DMS153 (cell line): ENCODE measurements at places on chromosomes 1 and 21.

DNA sequence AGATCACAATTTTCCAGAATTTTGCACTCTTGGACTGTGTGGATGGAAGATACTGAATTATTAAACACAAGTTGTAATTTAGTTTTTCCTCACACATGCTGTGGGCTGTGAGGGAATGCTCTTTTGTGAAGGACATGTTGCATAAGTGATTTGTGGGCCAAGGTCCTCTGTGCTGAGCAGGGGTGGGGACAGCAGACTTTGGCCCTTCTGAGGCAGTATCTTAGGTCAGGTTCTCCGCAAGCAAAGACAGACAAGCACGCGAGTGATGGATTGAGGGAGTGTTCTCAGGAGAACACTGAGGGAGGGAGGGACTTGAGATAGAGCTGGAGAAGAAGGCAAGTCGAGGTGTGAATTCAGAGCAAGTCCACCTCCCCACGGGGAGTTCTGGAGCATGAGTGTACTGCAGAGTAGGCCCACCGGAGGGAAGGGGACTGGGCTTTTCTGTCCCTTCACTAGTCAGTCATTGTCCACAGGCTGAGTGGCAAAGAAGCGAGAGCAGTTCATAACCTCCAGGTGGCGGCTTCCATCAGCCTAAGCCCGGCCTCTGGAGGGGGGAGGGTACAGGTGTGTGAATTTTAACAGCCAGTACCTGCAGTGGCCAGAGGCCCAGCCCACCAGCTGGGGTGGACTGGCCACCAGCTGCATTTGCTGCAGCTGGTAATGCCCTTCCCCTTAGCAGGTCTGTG, 19.1 kb upstream of the CD101 start:
- no peak for DNase-seq

DNA sequence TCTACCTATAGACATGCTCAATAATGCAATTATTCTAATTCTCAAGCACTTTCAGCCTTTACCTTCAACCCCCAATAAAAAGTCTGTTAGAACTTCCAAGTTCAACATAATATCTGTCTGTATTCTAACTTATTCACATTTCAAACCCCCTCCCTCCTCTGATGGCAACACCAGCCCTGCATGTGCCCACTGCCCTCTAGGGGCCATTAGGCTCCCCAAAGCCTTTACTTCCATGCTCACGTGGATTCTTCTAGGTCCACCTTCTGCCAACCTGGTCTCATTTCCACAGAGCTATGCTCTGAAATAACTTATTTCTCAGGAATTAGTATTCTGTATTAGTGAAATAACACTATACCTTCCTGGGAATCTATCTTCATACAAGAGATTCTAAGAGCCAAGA, 22.2 kb upstream of the KPRP start:
- DNase-seq: no peak

DNA sequence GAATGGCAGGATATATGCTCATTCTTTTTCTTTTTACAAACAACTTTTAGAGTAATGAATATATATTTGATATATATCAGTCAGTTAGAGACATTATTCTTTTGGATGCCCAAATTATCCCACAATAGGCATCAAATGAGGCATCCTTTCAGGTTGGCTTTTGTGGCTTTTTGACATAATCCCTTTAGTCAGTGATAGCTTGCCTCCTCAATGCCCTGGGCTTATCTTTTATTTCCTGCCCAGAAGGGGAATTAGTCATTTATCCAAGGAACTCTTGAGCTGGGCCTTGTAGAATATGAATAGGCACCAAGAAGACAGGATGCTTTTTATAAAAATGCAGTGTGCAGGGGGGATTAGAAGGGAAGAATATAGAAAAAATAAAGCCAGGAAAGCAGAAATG, 22.2 kb downstream of the EPHX4 start:
- no peak for DNase-seq

GRCh38 chr1:225825078-225825477, 15.2 kb downstream of the EPHX1 start:
- DNase-seq: peak; percentile 39

- DNase-seq: no peak
Observed at GRCh38 chr1:169361281-169361680, 6.3 kb downstream of the NME7 start.

DNA sequence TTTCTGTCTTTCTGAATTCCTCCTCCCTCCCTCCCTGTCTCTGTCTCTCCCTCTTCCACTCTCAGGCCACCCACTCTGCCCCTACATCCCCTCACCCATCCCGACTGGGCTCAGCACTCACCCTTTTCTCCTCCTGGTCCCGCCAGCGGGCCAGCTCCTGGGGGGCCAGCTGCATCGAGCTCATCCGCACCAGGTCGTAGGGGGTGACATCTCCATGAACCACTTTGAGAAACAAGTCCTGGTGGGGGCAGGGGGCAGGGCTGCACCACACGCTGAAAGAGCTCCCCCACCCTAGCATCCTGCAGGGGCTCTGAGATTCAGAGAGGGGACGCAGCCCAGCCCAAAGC, 17.8 kb downstream of the SPOCD1 start:
- no peak for DNase-seq

- no peak for DNase-seq
Observed at GRCh38 chr1:206937425-206937824, 8.8 kb downstream of the PIGR start.

GRCh38 chr1:3900969-3901529, 977 bp upstream of the C1orf174 start:
- peak; percentile 86 for DNase-seq

- DNase-seq: no peak
Observed at GRCh38 chr1:17370618-17371017, 1.4 kb upstream of the PADI6 start.

DNA sequence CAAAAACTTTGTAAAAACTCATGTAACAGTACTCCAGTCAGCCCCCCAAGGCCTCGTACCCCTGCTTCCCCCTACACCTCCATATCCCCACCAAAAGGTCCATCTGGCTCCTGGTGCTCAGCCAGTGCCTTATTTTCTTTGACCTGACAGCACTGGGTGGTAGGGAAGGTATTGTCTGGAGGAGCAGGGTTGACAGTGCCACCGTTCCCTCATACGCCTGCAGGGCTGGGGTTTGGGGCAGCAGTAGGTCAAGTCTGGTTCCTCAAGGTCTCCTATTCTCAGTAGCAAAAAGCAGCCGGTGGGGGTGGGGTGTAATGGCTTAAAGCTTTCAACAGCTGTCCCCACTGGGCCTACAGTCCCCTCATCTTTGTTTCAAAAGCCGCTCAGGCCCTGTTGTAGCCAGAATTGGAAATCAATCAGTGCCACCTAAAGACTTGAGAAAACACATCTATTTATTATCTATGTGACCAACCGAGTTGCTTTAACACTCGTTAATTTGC, 25.3 kb upstream of the TTF2 start:
- DNase-seq: no peak

DNA sequence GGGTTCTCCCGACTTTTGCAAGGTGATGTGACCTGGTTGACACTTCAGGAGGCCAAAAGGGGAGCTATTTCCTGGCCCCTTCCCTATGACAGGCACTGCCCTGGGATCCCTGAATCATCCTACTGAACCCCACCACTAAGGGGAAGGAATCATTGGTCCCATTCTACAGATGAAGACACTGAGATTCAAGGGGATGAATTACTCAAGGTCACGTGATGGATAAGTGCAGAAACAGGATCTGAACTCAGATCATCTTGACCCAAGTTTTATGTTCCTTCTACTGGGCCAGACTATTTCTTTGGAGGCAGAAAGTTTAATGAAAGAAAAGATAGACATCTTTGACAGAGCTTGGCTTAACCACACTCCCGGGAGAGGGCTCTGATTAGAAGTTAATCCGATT, 258.7 kb downstream of the RRAGC start:
- DNase-seq: no peak

DNA sequence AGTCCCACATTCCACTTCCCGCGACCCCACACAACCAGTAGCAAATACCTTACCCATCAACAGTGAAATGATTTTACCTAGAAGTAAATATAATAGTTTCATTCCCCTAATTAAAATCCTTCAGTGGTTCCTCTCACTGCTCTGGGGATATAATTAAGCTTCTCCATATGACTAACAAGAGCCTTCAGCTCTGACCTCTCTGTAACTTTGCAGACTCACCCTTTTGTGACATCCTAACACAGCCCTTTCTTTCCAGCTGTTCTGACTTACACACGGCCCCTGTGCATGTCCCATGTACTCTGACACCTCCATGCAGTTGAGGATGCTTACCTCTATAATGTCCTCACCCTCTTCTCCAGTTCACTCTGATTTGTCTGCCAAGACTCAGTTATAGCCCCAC, 137.3 kb upstream of the SPAG17 start:
- no peak for DNase-seq

GRCh38 chr1:44417351-44418021, 12.4 kb downstream of the RNF220 start:
- DNase-seq: peak; percentile 67

DNA sequence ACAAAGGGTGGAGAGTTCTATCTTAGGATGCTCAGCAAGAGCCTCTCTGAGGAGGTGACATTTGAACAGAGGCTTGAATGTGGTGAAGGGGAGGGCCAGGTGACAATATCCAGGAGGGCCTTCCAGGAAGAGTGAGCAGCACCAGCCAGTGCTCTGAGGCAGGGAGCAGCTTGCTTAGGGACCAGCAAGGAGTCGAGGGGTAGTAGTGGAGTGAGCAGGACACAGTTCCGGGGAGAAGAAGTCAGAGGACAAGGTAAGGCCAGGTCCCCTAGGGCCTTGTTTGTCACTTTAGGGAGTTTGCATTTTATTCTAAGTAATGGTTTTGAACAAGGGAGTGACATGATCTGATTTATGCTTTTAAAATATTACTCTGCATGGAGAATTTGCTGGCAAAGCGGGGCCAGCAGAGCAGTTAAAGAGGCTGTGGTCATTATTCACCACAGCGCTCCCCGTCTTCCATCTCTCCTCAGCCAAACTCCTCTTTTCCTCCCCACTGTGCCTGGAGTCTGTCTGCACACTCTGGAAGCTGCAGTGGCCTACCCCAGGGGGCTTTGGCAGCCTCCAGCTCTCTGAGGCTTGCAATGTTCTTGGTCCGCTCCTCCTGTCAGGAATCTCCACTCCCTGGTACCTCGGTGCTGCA, 17.0 kb upstream of the CSF1 start:
- DNase-seq: no peak

- no peak for DNase-seq
Observed at GRCh38 chr1:66405061-66405460, 128.9 kb upstream of the SGIP1 start.

GRCh38 chr1:105072850-105073249, 1323.2 kb downstream of the AMY1C start:
- DNase-seq: no peak

GRCh38 chr1:230026572-230026971, 40.5 kb upstream of the GALNT2 start:
- DNase-seq: no peak

DNA sequence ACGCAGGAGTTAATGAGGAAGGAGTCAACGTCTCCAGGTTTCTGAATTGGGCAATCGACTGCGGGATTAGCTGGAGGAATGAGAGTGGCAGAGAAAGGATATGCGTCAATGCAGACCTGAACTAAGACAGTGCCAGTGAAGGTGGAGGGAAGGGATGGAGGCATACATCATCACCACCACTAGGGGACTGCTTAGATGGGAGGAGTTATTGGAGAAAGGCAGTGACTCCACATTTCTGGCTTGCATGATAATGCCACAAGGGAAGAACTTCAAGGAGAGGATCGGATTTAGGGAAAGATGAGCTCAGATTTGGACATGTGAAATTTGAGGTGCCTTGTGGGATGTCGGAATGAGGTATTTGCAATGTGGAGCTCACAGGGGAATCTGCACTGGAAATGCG, 17.5 kb downstream of the VASH2 start:
- no peak for DNase-seq

DNA sequence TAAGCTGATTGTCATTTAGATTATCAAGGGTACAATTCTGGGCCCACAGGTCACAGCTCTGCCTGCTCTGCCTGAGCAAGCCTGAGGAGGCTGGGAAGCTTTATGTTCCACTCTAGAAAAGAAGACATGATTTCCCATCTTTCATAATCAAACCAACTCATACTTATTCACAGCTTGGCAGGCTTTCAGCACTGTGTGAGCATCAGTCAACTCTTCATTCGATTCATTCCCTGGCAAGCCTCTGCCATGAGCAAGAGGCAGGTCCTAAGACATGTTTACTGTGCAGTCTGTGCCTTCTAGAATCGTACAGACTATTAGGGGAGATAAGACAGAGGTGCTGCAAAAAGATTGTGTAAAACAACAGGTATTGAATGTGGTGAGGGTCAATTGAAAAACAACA, 24.5 kb upstream of the KIRREL1 start:
- DNase-seq: no peak

DNA sequence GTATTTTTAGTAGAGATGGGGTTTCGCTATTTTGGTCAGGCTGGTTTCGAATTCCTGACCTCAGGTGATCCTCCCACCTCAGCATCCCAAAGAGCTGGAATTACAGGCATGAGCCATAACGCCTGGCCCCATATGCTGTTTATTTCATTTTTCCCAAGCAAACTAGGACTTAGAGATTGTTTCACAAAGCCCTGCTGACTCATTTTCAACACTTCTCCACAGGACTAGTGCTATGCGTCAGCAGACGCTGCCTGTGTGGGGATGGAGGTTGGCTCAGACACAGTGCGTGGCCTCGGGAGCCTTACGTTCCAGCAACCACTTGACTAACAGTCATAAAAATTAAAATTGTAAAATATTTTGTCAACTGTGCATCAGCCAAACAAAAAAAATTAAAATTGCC, 22.7 kb downstream of the PKNOX1 start:
- no peak for DNase-seq

- DNase-seq: no peak
Observed at GRCh38 chr1:27872802-27873551, 633 bp downstream of the THEMIS2 start.

- no peak for DNase-seq
Observed at GRCh38 chr1:18320051-18320450, 160.7 kb upstream of the KLHDC7A start.

DNA sequence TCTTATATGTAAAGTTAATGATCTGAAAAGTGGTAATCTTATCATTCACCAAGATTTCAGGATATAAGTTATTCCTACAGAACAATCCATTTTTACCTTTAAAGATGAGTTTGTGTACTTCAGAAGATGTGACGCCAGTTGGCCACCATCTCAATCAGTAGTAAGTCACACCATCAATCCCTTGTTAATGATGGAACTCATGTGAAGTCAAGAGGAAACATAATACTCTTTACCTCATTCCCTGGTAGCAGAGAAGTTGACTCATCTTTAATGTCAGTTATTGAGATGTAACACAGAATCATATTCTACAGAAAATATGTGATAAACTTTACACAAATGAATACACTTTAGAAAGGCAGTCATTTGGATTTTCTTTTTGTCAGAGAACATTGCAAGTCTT, 38.2 kb downstream of the MRPL39 start:
- DNase-seq: no peak

GRCh38 chr1:117616356-117616755, 10.5 kb downstream of the TENT5C start:
- no peak for DNase-seq

DNA sequence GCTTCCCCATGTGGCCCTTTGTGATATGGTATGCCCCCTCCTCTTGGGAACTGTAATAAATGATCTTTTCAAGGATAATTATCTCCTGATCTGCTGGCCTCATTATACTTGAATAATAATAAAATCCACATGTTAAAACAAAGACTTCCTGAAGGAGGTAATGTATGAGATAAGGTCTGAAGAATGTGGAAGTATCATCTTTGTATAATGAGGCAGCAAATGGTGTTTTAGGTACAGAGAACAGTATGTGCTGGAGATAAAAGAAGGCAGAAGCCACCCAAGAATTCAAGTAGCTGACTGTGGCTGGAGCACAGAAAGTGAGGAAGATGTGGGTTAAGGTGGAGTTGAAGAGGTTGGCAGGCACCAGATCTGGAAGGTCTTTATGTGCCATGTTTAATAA, 12.8 kb upstream of the COG2 start:
- no peak for DNase-seq

- no peak for DNase-seq
Observed at GRCh38 chr1:163265547-163265946, 56.2 kb upstream of the NUF2 start.
